ENCODE measurements at places on chromosomes 5 and 9.

- no peak for DNase-seq
Observed at GRCh38 chr9:108694170-108694569, 161.6 kb downstream of the ACTL7B start.

DNA sequence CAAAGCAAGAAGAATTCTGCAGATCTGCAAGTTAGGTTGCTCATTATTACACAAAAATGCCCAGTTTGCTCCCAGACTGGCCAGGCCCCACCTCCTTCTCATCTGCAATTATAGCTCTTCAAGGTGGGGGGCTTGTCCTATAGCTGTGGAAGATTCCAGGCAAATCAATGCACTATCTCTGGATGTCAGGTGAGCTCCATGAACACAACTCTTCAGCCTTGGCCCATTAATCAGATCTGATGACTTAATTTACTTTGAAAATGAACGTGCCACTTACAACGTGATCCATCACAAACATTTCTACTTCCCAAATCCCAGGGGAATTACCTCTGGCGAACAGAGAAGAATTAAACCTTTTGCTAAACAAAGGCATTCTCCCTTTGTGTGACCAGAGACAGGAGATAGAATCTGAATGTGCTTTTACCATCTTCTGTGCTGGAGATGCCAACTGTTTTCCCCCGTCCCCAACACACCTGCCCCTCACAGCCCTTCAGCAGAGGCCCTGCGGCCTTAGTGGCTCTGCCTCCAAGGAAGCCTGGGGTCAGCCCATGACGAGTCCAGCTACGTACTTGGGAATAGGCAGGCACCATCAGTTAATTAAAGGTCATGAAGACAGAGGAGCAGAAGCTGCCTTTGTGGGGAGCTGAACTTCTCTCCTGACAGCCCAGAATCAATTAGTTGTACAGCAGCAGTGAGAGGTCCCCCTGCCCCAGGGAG lies 60.5 kb downstream of the SNX18 start:
- DNase-seq, result no peak

DNA sequence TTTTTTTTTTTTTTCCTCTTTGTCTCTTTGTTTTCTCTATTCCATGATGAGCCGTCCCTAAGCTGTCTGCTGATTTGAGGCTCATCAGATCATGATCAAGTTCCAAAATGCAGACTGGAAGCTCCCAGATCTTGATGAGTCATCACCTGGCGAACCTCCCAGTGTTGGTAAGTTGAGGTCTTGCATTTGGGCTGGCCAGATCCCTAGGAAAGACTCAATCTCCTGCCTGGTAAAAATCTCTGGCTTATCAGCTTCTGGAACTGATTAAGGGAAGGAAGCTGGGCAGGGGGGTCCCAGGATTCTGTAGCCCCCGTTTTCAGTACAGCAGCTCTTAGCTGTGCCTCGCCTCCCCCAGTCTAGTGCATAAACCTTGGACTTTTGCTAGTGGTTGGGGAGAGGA lies 69.0 kb downstream of the TSPAN17 start:
- no peak for DNase-seq

GRCh38 chr9:5580650-5581049 lies 48.3 kb upstream of the RIC1 start:
- no peak for DNase-seq

- no peak for DNase-seq
Observed at GRCh38 chr9:125985998-125986655, 239.0 kb downstream of the PBX3 start.

GRCh38 chr5:80978772-80979317 lies 18.7 kb downstream of the RASGRF2 start:
- no peak for DNase-seq

GRCh38 chr5:119340597-119341218 lies 15.1 kb upstream of the TNFAIP8 start:
- DNase-seq, result peak; percentile 25

GRCh38 chr5:160375166-160375565 lies 4.7 kb upstream of the C1QTNF2 start:
- DNase-seq, result no peak

All from erythroblast (primary cell).